Breast epithelium (tissue), 4 donors: ENCODE measurements at places on chromosomes 11 and 22. TPM values are rescaled to one million over a fixed set of nuclear protein-coding genes. Genes with fewer than 3 reads are reported as not detected.

The CATSPERZ gene
- not detected for total RNA-seq

The ARHGAP32 gene
- total RNA-seq = 19.8 TPM

The HOATZ gene
- not detected for total RNA-seq

DNA sequence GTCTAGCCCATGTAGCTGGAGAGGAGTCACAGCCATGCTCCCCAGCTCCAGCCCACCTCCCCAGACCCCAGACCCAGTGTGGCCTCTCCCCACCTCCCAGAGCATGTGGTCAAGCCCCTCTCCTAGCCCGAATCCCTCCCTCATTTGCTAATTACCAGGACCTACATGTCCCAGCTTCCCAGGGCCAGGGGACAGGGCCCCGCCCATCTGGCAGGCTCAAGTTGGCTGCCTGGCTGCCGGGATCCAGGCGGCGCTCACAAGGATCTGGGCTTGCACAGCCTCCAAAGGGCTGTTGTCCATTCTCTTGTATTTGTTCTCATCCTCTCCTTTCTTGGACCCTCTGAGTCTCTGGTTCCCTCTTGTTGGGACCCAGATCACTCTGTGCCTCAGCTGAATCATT, 4.6 kb upstream of the MIF start:
- no peak for DNase-seq

- DNase-seq = peak; percentile 69
Measured at GRCh38 chr11:2212411-2213251, 41.0 kb upstream of the TH start.

DNA sequence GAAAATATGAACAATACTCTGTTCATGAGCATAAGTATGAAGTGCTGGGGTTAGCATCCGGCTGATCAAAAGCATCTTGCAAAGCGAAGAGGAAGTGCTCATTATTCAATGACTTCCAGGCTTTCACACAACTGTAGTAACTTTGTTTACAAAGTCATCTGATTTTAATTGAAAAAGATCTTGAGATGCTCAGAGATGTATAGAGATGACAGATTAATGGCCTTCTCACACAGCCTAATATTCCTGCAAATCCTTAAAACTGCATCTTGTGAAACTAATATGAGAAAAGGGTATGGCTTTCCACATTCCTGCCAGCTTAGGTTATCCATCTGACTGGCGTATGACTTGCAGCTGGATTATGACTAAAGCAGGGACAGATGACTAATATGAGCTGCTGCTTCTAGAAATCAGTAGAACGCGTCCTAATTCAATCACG, 125.4 kb downstream of the CASP12 start:
- DNase-seq = no peak

GRCh38 chr22:17097062-17097461, 12.3 kb downstream of the IL17RA start:
- DNase-seq = no peak

GRCh38 chr11:69467646-69468045, 13.8 kb upstream of the LINC01488 start:
- DNase-seq = no peak
